ENCODE measurements at places on chromosomes 2 and 18.

- DNase-seq, result no peak
These were observed 103.9 kb downstream of the MAPK4 start for GRCh38 chr18:50663626-50664441.

GRCh38 chr2:156944871-156945270 lies 312.6 kb upstream of the GALNT5 start:
- no peak for DNase-seq

- no peak for DNase-seq
These were observed 32.9 kb downstream of the C18orf63 start for GRCh38 chr18:74348581-74348980.

DNA sequence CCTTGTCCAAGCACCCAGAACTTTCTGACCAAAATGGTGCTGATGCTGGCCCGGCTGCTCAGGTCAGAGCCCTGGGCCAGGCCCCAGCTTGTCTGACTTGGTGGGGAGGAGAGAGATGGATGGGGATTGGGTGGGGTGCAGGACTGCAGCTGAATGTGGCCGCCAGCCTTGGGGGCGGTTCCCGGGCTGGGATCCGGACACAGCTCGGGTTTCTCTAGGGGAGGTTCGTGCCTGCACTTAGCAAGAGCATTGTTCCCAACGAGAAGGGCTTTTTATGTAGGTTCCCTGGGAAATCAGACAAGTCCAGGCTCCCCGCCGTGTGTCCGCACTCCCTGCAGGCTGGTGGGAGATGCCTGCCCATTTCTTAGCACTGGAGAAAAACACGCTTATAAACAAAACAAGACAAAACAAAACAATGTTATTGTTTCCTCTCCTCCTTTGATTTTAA lies 50.5 kb upstream of the HS6ST1 start:
- DNase-seq, result no peak

DNA sequence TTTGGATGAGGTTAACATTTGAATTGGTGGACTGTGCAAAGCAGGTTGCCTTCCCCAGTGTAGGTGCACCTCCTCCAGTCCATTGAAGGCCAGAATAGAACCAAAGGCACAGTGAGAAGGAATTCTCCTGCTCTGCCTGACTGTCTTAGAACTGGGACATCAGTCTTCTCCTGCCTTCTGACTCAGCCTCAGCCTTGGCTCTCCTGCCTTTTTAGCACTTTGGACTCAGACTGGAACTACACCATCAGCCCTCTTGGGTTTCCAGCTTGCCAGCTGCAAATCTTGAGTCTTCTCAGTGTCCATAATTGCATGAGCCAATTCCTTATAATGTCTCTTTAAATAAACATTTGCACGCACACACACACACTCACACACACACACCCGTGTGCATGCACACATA lies 8.0 kb upstream of the TMEM177 start:
- DNase-seq, result no peak

GRCh38 chr2:22829791-22830190 lies 555.2 kb upstream of the KLHL29 start:
- DNase-seq, result no peak

DNA sequence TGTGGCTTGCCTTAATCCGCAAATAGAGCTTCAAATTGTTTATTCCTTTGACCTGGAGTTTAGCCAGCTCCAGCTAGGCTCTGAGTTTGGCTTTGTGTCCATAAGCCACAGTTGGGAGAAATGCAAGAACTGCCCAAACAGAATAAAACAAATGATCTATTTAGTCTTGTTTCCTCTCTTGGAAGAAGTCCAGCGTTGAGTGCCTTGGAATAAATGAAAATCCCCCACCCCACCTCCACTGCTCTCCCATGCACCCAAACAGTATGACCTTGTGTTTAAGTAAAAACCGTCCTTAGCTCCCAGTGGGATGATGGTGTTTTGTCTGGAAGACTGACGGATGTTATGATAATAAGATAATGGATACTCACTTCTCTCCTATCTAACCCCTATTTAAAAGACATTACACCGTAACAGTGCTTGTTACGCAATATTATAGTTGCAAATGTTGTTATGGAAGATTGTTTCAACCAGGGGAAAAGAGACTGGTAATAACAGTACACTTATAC lies 3.2 kb upstream of the SERPINE2 start:
- DNase-seq, result no peak

GRCh38 chr2:85066006-85066740 lies 67.0 kb upstream of the TCF7L1 start:
- DNase-seq, result no peak

DNA sequence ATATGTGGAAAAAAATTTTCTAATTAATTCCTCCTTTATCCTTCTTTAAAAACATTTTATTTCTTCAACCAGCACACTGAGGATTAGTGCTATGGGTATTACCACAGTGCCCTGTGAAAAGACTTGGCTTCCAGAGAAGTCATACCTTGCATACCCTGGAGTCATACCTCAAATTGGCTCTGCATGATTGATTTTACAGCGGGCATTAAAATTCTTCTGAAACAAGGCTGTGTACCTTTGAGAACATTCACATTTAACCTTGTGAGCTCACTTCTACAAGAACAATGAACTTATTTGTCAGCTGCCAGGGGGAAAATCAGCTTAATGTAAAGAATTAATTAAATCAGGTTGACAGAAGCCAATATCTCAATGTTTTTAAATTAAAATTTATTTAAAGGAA lies 44.6 kb downstream of the SLC35F5 start:
- DNase-seq, result no peak

DNA sequence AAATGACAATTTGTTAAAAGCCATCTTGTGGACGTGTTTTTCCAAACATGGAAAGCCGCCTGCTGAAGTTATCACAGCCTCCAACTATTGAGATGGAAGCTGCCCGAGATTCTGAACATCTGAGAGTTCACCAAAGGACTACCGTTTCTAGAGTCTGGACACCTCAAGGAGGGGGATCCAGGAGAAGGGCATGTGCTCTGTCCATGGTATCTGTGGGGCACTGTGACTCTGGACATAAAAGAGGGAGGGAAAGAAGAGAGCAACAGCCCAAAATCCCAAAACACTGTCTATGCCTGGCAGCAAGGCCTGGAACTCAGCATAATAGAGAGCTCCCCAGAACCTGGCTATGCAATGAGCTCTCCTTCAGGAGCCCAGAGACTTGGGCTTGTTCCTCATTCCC lies 319.9 kb downstream of the EN1 start:
- no peak for DNase-seq

- peak; percentile 24 for DNase-seq
These were observed 61.6 kb upstream of the ATP8B1 start for GRCh38 chr18:57864615-57865121.

DNA sequence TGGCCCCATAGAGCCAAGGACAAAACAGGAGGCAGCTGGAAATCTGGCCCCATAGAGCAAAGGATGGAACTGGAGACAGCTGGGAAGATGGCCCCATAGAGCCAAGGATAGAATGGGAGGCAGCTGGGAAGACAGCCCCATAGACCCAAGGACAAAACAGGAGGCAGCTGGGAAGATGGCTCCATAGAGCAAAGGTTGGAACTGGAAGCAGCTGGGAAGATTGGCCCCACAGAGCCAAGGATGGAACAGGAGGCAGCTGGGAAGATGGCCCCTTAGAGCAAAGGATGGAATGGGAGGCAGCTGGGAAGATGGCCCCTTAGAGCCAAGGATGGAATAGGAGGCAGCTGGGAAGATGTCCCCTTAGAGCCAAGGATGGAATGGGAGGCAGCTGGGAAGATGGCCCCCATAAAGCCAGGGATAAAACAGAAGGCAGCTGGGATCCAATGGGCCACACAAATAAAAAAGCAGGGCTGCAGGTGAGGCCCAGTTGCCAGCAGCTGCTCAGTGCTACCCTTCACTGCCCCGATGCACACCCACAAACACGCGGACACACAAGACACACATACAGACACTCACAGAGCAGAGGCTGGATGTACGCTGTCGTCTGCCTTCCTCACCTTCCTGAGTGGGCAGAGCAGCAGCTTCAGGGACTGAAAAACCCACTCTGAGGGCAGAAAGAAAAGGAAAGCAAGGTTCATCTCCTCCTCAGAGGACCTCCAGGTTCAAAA lies 505.4 kb upstream of the MYT1L start:
- DNase-seq, result no peak

DNA sequence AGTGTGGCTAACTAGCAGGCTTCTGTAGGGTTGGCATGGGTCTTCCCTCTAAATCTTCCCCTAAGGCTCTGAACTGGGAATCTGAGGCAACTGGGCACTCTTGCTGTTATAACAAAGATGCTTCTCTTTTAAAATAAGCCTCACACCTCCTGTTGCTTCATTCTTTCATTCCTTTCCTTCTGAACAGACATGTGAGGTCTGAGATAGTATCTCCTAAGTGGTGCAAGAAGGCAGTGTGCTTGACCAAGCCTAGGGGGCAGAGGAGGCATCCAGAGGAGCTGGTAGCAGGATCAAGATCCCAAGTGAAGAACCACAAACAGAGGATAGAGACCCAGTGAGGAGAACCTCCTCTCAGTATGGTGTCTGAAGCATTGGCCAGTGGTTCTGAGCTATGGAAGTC lies 90.9 kb downstream of the TTC27 start:
- DNase-seq, result no peak

DNA sequence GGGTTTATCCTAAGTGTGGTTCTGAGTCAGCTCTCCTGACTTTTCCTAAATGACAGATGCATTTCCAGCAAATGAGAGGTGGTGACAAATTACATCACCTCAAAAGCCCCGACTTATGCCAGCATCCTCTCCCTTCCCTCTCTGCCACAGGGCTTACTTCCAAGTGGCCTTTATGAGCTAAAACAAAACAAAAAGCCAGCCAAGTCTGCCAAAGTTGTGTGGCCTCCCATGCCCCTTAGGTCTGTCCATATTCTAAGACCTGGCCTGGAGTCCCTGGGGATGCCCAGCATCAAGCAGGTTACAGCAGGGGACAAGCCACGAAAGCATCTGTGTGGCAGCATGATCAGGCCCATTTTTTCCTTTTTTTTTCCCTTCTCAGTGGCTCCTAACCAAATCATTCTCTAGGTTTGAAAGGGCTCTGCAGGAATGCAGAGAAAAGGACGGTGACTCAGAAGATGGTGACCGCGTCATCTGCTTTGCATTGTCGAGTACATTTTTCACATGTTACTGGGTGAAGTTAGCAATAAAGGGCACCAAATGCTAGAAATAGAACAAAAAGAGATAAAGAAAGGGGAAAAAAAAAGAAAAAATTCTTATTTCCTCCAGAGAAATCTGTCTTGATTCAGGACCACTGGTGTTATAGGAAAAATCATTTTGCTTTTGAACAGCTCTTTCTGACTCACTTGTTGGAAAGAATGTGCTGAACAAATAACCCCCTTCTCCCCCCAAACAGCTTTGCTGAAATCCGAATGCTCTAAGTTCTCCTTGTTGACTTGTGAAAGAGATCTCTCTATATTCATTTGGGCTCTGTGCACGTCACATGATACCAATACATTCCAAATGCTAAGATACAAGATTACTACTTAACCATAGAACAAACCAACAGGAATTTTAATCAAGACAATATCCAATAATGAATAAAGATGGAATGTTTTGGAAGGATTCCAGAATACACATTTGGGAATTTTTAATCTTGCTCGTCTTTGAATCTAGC lies 178.7 kb downstream of the EN1 start:
- peak; percentile 17 for DNase-seq

GRCh38 chr2:1642066-1642861 lies 102.1 kb downstream of the PXDN start:
- DNase-seq, result no peak

DNA sequence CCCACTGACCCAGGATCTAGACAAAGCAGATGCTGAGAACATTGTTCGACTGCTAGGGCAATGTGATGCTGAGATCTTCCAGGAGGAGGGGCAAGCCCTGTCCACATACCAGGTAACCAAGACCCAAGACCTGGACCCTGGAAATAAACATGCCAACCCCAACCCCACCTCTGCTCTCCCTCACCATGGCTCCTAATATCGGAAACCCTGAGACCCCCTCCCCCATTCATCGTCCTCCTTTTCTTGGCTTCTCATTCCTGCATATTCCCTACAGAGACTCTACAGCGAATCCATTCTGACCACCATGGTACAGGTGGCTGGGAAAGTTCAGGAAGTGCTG lies 619 bp downstream of the GCKR start:
- DNase-seq, result no peak
